ENCODE measurements at places on chromosomes 3 and 15.
A peak's percentile ranks its signal among the peaks of the same experiment; 100 is the strongest.

DNA sequence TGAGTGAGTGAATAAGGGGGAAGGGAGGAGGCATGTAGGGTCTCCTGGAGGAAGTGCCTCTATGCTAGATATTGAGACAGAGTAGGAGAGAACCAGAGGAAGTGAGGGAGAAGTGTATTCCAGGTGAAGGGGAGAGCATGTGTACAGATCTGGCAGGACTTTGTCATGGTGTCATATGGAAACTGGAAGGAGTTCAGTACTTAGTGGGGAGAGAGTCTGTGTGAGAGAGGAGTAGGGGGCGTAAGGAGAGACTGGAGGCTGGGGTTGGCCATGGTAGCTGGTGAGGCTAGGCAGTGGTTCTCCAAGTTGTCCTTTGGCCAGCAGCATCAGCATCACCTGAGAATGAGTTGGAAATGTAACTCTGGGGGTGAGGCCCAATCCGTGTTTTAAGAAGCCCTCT, 29.6 kb upstream of the EPHB1 start:
- DNase-seq, result no peak

- DNase-seq, result no peak
Measured at GRCh38 chr15:101618851-101619614, 33.1 kb downstream of the TM2D3 start.

GRCh38 chr3:100099621-100100020, 14.7 kb downstream of the FILIP1L start:
- DNase-seq, result no peak

DNA sequence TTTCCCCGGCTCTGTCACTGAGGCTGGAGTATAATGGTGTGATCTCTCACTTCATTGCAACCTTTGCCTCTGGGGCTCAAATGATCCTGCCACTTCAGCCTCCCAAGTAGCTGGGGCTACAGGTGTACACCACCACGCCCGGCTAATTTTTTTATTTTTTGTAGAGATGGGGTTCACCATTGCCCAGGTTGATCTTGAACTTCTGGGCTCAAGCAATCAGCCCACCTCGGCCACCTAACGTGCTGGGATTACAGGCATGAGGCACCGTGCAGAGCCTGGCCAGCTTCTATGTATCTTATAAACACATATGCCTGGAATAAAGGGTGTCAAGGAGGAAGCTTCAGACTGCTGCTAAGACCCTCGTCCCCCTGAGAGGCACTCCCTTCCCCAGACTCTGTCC, 4.2 kb downstream of the ZNF589 start:
- DNase-seq, result no peak

DNA sequence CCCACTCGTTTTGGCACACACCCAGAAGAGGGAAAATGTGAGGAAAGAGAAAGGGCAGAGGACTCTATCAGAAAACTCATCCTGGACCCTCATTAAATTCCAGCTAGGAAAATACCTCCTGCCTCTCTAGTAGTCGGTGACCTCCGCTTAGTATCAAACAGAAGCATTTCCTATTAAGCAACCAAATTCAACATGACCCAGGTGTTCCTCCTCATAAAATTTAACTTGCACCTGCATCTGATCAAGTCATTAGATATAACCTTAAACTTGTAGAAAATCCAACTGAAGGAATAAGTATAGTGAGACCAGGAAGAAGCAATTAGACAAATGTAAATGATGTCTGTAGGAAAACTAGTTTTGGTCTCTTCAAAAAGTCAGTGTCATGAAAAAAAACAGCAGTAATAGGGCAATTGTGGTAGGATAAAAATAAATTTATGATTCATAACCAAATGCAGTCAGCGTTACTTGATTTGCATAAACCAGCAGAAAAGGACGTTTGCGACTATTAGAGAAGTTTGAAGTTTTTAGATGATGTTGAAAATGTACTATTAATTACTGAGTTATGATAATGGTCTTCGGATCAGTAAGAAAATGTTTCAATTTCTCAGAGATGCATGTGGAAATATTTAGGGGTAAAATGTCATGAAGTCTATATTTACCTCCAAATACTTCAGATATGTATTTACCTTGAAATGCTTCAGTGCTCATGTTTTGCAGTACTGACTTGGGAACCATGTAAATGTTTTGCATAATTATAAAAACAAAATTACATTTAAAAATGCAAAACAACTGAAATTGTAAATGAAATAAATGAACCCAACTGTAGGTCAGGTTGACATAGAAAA, 44.6 kb downstream of the LDHAL6B start:
- no peak for DNase-seq

DNA sequence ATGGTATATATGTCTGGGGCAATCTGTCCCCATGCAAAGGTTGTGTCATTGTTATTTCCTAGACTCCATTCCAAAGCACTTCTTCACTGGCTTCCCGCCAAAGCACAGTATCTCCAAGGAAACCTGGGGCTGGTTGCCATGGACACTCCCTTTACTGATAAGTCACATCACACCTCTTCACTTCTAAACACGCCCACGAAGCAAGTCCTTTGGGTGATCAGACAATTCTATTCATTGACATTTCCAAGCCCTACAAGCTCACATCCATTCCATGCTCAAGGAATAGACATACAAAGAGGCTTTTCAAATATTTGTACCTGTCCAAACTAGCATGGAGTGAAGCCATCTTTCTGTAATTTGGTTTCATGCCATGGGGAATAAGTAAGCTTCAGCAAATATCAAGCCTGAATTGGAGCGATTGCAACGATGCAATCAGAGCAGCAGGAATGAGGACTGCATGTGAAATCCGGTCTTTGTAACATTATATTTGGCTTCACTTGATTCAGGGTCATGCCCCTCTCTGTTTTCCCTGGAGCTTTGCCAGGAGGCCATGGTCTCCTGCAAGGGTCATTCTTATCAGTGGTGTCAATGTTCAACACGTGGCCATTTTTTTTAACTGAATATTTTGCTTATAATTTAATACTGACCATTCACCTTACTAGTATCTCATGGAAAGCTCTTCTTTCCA, 201.6 kb upstream of the TMC3 start:
- no peak for DNase-seq

DNA sequence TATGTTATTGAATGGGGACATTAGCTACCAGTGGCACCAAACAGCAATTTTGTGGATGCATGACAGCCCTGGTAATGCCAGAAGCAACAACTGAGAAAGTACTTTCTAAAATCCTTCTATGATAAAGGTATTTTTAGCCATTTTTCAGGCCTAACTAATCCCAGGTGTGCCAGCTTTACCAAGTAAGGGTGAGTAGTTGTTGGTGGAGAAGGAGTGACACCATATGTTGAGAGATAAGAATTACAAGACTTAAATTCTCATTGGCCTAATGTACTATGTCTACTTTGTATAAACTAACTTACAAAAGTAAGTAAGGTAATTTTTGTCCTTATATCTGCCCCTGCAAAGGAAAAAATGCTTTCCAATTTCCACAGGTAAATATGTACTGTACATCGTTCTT, 4.1 kb upstream of the COX17 start:
- DNase-seq, result peak; percentile 65

DNA sequence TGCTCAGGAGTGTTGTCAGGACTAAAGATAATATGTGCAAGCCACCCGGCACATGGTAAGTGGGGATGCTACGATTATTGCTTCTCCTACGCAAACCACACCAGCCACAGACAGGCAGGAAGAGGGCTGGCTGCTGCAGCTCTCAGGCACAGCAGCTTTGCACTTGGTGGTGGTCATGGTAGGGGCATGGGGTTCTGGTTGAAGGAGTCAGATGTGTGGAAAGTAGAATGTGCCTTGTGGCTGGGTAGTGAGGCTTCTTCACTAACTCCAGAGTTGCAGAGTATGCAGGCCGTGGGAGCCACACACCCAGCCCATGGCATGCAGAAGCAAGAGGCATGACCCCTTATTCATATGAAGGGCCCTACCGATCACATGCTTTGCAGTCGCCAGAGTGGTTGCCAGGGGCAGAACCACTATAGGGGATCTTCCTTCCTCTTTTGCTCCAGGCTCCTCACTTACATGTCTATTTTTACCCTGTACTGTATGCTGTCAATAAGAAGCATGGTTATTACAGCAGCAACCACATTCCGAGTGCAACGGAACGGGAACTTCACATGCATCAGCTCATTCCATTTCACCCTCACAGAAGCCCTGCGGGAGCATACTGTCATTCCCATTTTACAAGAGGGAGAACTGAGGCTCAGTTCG, 59.2 kb upstream of the HERC1 start:
- no peak for DNase-seq

DNA sequence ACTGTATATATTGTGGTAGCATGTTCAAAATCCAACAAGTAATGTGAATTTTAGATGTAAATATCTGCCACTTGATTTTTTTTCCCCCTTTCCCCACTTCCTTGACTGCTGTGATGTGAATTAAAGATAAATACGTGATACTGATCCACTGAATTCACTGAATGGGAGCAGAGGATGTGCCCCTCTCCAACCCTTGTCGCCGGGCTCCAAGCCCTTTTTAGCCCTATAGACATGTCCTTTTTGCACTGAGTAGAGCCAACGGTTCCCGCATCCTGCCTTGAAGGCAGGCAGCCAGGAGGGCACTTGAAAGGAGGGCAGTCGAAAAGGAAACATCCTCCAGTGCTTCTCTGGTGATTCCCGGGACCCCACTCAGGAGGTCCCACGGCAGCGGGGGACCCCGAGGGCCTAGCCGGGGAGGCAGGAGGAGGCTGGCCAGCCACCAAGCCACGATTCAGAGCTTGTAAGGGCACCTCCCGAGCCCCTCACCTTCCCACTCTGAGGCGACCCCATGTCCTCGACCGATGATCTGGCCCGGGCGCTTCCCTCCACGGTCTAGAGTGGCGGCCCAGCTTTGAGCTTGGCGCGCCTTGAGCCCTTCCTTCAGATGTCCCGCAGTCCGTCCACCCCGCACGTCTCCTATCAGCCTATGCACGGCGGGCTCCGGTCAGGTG, 901 bp upstream of the MANF start:
- peak; percentile 70 for DNase-seq

DNA sequence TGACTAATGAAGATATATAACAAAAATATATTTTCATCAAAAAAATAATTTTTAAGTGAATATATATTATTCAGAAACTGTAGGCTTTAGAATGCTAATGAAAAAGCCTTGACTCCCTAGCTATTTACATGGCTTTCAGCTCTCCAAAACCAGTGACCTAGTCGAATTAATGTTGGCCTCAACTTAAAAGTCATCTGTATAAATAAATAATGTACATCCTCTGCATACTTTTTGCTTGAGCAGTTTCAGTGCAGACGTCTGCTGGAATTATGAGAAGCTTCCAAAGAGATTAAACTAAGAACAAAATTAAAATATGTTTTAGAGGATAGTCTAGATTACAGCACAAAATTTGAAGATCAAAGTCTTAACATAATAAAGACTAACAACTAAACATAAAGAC, 520.4 kb upstream of the ALCAM start:
- peak; percentile 57 for DNase-seq

GRCh38 chr3:197151580-197151979, 122.0 kb upstream of the MELTF start:
- peak; percentile 77 for DNase-seq

DNA sequence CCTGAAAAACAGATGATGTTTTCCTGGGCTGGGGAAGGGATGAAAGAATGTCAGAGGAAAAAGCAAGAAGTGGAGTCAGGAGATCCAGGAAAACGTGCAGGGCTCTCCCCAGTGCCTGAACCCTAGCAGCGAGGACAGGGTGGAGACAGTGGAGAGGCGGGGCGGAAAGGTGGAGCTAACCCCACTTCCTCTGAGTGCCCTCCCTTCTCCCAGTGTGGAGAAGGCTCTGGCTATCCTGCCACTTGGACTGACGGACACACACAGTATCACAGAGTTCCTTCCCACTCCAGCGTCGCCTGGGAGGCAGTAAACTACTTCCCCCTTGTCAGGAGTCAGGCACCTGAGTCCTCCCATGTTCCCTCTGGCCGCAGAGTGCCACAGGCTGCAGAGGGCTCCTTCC, 125.3 kb upstream of the CHRNA7 start:
- DNase-seq, result no peak

DNA sequence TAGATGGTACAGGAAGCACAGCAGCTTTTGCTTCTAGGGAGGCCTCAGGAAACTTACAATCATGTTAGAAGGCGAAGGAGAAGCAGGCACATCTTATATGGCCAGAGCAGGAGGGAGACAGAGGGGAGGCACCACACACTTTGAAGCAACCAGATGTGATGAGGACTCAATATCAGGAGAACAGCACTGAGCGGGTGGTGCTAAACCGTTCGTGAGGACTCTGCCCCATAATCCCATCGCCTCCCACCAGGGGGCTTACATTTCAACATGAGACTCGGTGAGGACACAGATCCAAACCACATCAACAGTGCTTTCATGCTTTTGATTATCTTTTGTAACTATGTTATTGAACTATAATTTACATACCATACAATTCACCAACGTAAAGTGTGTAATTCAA, 7.6 kb upstream of the TMEM44 start:
- DNase-seq, result peak; percentile 33

DNA sequence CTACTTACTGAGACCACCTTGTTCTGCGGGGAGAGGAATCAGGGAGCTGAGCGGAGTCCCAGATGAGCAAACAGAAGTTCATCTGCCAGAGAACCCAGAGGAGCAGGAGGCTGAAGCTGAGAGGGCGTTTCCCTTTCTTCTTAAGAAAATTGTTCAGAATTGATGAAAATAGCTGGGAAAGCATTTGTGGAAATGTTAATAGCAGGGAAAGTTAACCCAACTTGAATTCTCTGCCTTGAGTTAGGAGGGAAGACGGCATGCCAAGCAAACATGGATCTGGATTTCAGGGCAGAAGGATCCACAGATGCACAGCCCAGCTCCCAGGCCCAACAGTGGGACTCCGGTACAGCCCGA, 23.2 kb downstream of the CRABP1 start:
- no peak for DNase-seq

DNA sequence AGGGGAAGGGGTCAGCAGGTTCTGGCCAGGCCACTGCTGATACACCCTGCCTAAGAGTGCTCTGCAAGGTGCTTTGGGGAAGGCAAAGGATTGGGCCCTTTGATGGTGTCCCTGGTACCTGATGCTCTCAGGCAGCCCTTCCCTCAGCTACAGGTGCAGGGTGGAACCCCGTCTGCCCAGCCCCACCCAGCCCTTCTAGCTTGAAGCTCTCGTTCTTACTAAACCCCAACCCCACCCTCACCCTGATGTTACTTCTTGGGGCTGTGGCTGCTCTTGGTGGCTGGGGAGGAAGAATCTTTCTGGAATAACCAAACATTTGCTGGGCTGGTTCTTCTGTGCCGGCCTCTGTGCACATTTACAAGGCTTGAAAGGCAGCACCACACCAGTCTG, 6.4 kb downstream of the GNAI2 start:
- no peak for DNase-seq
